CD4-positive, alpha-beta T cell treated with Interleukin-10 for 1 hour (primary cell): ENCODE measurements at places on chromosomes 3 and 15.
A peak's percentile ranks its signal among the peaks of the same experiment; 100 is the strongest.

- DNase-seq, result no peak
Observed at GRCh38 chr3:35338186-35338585, 301.1 kb upstream of the ARPP21 start.

- DNase-seq, result no peak
Observed at GRCh38 chr3:56681984-56682461, 1.0 kb downstream of the TASOR start.

- no peak for DNase-seq
Observed at GRCh38 chr15:47422881-47423665, 294.2 kb upstream of the SEMA6D start.

DNA sequence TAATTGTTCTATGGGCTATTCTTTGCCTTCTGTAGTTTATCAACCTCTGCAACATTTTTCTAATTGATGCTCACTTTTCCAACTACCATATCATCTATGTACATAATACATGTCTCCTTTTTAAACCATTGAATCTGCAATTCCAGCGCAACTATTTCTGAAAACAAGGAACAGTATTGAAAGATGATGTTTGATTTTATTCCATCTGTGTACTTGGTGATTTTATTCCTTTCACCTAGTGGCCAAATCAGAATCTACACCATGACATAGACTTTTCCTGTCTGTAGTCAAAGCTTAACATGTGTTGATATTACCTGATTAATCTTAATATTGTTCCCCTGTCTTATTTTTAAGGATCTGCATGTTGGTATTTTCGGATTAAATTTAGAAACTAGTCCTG lies 13.0 kb downstream of the NKTR start:
- peak; percentile 34 for DNase-seq

DNA sequence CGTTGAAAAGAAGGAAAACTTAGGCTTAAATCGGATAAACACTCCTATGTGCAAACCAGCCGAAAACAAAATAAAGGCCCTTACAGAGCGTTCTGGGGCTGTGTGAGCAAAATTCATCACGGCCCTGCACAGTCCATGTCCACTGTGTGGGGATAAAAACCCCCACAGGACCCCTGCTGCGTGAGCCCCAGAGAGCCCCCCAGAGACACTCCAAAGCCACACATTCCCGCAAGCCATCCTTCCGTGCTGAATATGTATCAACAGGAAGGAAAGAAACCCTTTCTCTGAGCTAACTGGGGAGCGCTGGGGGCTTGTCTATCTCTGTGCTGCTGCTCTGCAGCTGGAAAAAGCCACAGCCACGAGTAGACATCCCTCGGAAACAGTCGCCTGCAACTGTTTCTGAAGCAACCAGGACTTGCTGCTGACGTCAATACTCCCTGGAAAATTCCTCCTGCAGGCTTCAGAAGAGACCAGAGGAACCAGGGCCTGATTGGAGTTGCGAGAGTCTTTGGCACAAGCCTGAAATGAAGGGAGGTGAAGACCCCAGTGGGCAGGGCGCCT lies 72.7 kb downstream of the NUP210 start:
- no peak for DNase-seq

GRCh38 chr15:70100474-70101341 lies 3.0 kb upstream of the TLE3 start:
- peak; percentile 77 for DNase-seq

- DNase-seq, result peak; percentile 30
Observed at GRCh38 chr15:73982222-73982962, 9.7 kb downstream of the STOML1 start.

DNA sequence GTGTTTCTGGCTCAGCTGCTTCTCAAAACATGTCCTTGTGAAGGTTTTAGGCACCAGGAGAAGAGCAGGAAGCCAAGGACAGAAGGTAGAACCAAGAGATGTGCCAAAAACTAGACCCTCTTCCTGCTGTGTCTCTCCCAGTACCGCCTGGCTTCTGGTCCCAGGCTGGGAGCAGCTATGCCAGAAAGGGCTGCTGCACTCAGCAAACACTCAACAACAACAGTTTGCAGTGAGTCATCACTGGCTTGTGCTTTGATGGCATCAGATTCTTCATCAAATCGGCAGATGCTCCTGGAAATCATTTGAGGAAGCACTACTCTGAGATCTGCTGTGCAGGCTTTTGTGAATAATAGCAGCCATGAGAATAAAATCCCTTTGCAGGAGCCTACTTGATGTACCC lies 63.2 kb downstream of the DGKG start:
- no peak for DNase-seq
